ENCODE measurements at places on chromosomes 11 and 22.

DNA sequence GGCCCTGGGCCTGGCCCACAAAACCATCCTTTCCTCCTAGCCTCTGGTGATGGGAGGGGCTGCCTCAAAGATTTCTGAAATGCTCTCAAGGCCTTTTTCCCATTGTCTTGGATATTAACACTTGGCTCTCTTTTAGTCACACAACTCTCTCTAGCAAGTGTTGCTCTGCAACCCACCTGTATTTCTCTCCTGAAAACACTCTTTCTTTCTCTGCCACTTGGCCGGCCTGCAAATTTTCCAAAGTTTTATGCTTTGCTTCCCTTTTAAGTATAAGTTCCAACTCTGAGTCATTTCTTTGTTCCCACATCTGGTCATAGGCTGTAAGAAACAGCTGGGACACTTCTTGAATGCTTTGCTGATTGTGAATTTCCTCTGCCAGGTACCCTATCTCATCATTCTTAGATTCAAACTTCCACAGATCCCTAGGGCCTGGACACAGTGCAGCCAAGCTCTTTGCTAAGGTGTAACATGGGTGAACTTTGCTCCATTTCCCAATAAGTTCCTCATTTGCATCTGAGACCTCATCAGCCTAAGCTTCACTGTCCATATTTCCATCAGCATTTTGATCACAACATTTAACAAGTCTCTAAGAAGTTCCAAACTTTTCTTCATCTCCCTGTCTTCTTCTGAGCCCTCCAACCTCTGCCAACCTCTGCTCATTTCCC, 93.8 kb downstream of the TRIM29 start:
- no peak for DNase-seq

- no peak for DNase-seq
Observed at GRCh38 chr11:79042824-79043223, 398.0 kb downstream of the TENM4 start.

GRCh38 chr22:23512721-23513120, 67.4 kb downstream of the IGLL1 start:
- DNase-seq, result no peak

- no peak for DNase-seq
Observed at GRCh38 chr11:46684367-46684766, 16.1 kb downstream of the ARHGAP1 start.

GRCh38 chr22:26334232-26334631, 94.8 kb upstream of the ASPHD2 start:
- DNase-seq, result no peak

GRCh38 chr22:26766510-26767350, 109.3 kb downstream of the MIAT start:
- DNase-seq, result no peak

DNA sequence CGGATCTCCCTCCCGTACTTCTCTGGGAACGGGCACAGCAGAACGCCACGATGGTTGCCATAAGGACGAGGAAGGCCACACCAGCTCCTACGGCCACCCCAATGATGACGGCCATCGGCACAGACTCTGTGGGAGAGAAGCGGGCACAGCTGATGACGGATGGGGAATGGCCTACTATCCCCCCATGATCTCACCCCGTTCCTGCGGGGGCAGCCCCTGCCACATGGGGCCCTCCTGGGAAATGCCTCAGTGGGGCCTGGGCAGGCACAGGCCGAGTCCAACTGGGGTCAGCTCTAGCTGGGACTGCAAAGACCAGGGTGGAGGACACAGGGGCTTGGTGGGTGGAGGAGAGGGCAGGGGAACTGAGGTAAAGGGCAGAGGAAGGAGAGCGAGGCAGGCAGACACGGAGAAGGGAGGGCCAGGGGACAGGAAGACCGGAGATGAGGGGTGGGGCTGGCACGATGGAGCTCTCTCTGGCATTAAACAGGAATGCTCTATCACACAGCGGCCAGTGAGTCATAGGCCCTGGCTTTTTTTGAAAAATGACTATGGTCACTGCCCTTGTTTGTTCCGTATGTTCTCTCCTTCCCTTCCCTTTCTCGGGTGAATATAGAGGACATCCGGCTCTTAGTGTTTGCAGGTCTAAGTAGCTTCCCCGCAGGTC, 76.0 kb downstream of the ST3GAL4 start:
- peak; percentile 79 for DNase-seq

- no peak for DNase-seq
Observed at GRCh38 chr11:78069465-78069864, 5.8 kb downstream of the THRSP start.

GRCh38 chr11:35526370-35526792, 965 bp upstream of the PAMR1 start:
- DNase-seq, result no peak

GRCh38 chr11:69637198-69637940, 3.6 kb upstream of the CCND1 start:
- peak; percentile 80 for DNase-seq

- no peak for DNase-seq
Observed at GRCh38 chr11:67400251-67400941, 1.3 kb downstream of the PPP1CA start.

DNA sequence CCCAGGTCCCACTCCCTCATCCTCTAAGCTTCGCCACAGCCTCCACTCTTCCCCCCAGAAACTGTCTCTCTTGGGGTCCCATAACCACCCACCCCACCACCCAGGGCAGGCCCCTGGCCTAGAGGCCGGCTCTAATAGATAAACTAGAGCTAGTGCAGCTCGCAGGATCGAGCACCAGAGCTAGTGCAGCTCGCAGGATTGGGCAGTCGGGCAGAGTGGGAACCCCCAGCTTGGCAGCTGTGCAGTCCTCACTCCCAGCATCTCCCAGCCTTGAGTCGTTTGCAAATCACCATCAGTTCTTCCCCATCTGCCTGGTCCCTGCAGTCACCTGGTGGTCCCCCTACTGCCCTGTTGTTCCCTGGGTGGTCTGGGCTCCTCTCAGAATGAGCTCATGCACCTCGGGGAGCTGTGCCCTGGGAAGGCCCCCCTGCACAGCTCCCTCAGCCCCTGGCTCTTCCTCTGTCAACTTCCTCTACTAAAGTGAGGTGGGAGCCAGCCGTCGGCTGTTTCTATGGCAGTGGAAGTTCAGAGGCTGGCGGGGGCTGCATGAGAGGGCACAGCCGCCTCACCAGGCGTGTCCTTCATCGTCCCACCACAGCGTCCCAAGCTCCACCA, 15.5 kb upstream of the SHANK2 start:
- DNase-seq, result peak; percentile 38

GRCh38 chr11:2426826-2427521, 17.3 kb downstream of the TRPM5 start:
- no peak for DNase-seq

DNA sequence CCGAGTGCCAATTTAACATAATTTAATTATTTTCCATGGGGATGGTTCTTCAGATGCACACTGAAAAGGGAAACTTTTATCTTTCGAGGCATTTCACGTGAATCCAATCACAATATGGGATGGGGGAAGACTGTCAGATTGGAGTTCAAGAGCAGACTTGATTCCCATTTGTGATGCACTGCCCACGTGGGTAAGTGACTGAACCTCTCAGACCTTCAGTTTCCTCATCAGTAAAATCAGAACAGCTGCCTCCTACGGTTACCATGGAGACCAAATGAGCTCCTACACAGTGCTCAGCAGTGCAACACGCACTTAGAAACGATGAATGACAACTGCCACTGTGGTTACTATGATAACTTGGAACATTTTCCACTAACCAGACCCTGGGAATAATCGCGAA, 21.7 kb downstream of the KIAA0930 start:
- DNase-seq, result no peak

GRCh38 chr22:48445113-48445827, 1382.4 kb downstream of the BRD1 start:
- no peak for DNase-seq

- DNase-seq, result no peak
Observed at GRCh38 chr22:50131894-50132293, 38.6 kb upstream of the PANX2 start.

DNA sequence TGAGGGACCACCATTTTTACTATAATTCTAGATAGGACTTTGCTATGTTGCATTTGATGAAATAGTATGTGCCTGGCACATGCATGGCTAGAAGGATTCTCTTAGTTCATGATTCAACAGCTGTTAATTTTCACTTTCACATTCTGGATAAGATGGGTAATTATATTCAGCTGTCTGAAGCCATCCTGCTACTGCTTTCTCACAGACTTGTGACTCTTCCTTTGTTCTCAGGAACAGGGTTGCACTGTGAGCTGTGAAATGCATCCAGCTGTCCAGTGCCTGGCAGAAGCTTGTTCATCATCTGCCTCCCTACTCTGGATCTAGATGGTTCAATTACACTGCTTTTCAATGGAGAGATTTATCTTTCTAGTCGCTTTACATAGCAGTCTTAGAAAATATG, 610.1 kb upstream of the ANO5 start:
- DNase-seq, result no peak

GRCh38 chr22:47564651-47565434, 802.4 kb downstream of the TBC1D22A start:
- peak; percentile 15 for DNase-seq

DNA sequence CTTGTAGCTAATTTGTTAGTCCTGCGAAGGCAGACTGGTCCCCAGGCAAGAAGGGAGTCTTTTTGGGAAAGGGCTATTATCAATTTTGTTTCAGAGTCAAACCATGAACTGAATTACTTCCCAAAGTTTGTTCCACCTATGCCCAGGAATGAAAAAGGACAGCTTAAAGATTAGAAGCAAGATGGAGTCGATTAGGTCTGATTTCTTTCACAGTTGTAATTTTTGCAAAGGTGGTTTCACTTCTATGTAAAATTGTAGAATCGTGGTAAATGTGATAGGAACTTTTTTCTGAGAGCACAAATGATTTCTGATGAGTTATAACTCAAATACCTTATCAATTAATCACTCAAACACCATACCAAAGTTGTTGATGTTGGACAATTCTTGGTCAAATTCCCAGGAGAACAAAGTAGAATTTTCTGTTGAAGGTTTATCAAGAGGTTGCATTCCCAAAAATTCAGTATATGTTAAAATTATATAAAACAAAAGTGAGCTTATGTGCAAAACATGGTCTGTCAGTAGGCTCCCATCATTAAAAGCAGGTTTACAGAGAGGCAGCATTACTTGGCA, 2.9 kb upstream of the CTSC start:
- no peak for DNase-seq

- DNase-seq, result no peak
Observed at GRCh38 chr11:11738370-11738769, 103.4 kb upstream of the USP47 start.

DNA sequence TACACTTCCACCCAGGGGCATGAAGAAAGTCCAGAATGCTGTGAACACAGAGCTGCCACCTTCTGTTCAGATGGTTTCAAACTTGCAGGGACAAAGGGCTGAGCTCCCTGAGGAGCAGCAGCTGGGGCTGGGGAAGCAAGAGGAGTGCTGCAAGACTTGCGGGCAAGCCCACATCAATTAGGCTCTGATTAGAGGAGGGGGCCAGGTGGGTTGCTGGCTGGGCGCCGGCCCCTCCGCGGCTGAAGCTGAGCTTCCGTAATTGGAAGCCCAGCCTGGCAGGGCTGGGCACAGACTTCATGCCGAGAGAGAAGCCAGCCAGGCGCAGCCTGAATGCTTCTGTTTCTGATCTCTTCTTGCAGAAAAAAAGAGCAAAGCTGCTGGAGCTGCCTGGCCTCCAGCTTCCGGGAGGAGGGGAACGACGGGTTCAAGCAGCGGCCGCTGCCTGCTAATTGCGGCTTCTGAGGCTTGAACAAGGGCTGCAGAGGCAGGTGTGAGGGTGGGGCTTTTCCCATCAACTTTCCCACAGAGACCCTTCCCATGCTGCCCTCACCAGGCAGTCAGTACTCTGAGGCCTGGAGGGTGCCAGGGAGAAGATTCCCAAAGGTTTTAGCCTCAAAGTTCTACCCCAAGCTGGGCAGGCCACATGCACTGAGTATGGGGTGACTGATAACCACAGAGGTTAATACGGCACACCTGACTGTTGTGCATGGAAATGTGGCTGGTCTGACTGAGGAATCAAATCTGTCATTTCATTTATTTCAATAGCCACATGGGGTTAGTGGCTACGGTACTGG, 91.1 kb upstream of the LMO1 start:
- DNase-seq, result no peak

DNA sequence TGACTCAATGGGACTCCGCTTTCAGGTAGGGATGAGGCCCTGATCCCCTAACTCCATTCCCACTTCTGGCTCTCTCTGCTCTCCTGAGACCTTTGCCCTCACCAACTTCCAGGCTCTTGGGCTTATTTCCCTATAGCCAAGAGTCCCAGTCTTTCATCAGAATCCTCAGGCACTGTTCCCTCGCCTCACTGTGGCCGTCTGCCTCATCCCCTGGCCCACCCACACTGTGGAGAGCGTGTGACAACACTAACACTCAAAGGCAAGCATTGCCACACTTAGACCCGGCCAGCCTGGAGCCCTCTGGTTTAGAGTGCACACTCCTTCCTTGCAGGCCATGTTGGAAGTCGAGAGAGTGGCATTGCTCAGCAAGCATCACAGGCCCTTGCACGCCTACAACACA, 27.0 kb downstream of the SERPINH1 start:
- no peak for DNase-seq

DNA sequence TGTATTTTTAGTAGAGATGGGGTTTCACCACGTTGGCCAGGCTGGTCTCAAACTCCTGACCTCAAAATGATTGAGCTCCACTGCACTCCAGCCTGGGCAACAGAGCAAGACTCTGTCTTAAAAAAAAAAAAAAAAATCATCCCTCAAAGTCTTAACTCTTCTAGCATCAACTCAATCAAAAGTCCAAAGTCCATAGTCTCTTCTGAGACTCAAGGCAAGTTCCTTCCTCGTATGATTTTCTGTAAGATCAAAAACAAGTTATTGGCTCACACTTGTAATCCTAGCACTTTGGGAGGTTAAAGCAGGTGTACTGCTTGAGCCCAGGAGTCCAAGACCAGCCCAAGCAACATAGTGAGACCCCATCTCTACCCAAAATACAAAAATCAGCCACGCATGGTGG, 24.4 kb downstream of the PLEKHB1 start:
- no peak for DNase-seq

DNA sequence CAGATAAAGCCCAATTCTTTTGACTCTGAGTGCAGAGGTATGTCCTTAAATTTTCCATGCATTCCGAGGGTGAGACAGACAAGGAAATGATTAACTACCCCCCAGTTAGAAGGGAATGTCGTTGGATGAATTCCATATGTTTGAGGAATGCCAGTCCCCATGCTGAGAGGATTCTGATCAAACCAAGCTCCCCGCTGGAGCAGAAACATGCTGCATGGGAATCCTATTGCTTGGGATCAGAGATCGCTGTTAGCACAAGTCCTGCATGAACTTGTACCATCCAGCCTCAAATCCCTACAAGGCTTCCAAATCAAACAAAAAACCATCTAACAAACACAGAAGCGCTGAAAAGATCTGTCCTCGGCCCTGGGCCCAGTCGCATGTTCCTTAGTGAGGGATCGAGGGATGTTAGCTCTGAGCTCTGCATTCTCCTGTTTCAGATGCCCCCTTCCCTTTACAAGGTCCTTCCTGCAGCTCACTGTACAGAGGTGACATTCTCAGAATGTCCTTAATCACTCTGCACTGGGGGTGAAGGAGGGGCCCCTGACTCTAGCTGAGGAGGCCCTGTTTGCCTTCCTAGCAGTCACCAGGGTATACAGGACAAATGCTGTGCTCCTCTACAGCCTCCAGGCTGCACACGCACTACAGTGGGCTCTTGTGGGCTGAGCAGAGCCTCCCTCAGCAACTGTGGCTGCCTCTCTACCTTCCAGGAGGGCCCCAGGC, 353.4 kb downstream of the TENM4 start:
- peak; percentile 89 for DNase-seq

Data from islet precursor cell (in vitro differentiated cells).